RKO (cell line): ENCODE measurements at places on chromosomes 1 and 21.
A peak's percentile ranks its signal among the peaks of the same experiment; 100 is the strongest.

DNA sequence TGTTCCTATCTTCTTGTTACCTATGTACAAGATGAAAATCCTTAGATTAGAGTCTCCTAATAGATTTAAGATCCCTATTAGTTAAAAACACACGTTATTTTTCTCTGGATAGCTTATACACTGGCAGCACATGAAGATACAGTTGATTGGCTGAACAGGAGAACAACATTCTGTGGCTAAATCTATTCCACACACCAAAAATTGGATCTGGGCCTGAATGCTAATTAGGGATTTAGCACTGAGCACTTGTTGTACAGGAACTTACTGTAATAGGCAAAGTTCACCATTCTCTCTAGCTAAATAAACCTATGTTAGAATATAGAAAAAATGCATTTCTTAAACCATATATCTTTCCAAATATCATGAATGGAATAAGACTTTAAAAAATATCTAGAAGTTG lies 117.1 kb upstream of the PTGFR start:
- no peak for DNase-seq

- DNase-seq = peak; percentile 39
Observed at GRCh38 chr1:153404768-153405167, 11.6 kb upstream of the S100A7A start.

- DNase-seq = no peak
Observed at GRCh38 chr1:100539836-100540536, 2.0 kb downstream of the GPR88 start.

GRCh38 chr1:25556791-25557476 lies 13.5 kb downstream of the LDLRAP1 start:
- no peak for DNase-seq

DNA sequence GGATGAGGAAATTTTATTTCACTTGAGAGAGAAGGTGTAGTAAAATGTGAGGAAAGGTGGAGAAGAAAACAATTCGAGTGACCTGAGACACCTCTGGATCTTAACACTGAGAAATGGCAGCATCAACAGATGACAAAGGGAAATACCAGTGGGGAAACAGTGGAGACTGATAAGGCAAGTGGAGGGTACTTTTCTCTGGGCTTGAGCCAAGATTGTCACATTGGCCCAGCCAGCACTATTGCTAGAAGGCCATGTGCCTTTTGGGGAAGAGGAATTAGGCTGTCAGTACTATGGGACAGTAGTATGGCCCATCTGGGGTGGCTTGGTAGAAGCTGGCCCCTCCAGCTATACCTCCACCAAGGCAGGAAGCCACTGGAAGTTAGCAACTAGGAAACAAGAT lies 8.4 kb downstream of the SYPL2 start:
- no peak for DNase-seq

- peak; percentile 75 for DNase-seq
Observed at GRCh38 chr1:33424205-33424604, 6.7 kb downstream of the PHC2 start.

GRCh38 chr1:41383094-41383852 lies 22.0 kb downstream of the FOXO6 start:
- no peak for DNase-seq

DNA sequence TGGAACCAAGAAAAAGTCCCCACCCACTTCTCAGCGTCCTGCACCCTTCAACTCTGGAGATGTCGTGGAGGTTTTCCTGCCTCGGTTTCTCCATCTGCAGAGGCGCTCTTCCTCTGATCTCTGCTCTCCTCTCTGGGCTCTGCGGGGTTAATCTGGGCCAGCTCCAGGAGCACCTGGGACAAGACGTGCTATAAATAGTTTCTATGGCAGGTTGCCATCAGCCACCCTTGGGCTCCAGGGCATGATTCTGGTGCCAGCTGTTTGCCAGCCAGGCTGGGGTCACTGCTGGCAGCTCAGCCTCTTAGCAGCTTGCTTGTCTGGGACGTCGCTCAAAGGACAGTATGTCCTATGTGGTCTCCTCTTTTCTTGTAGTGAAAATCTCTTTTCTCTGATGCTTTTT lies 137.1 kb downstream of the ACTL8 start:
- no peak for DNase-seq

DNA sequence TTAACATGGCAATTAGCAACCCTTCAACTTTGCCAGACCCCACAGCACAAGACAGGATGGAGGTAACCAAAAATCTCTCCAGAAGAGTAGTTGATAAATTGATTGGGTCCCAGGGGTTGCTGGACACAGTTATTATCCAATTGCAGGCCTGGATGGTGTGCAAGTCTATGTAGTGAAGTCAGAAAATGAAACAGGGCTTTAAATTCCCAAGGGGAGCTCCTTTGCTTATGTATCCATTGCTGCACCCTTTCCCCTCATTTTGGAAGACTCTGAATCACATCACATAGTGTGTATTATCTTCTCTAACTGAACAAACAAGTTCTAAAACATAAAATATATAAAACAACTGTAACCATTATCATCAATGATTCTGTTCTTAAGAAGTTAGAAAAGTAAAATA lies 550.2 kb downstream of the LMO4 start:
- no peak for DNase-seq

DNA sequence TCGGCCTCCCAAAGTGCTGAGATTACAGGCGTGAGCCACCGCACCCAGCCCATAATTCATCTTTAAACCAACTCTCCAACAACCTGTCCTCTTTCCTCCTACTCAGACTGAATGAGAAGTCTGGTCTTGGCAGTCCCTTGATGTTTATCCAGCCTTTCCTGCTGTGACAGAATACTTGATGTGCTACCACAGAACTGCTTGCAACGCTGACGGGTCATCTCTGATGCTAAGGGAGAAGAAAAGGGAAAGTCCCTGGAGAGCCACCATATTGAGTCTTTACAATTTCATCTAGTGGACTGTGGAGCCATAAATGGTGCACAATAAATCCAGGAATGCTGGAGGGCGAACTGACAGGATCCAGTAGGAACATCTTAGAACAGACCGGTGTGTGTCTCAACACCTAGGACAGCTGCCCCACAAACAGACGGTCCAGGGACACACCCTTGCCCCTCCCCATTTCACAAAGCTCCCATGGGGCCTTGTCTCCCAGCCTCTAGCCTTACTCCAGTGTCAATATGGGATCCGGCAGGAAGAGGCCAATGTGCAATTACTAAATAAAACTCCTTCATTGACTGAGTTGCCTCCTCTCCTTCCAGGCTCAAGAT lies 30.7 kb downstream of the JAK1 start:
- no peak for DNase-seq

DNA sequence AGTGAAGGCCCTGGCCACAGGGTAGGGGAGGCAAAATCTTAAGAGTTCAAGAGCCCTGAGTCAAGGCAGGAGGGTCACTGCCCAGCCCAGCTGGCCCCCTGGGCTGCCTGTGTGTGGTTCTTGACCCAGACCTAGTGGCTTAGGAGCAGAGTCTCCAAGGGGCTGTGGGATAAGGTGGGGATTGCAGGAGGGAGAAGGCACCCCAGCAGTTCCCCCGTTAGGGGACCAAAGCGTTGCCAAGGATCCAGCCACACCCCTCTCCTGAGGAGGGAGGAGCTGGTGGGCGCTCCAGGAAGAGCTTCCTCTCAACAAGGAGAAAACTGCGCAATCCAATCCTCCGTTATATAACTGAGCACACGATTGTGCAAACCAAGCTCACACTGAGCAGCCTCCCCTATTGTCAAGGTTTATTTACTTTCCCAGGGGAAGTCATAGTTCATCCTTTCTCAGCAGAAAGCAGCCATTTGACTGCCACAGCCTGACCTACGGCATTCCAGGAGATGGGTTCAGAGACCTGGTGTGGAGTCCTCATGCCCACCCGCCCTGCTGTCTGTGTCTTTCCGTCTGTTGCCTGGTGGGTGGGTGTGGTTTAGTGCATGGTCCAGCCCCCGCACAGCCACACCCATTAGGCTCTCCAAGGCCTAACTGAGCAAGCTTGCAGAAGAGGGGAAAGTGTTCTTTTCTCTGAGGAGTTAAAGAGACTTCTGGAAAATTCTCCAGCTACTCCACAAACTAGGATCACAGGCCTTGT lies 3.5 kb downstream of the EPHX1 start:
- DNase-seq = no peak

DNA sequence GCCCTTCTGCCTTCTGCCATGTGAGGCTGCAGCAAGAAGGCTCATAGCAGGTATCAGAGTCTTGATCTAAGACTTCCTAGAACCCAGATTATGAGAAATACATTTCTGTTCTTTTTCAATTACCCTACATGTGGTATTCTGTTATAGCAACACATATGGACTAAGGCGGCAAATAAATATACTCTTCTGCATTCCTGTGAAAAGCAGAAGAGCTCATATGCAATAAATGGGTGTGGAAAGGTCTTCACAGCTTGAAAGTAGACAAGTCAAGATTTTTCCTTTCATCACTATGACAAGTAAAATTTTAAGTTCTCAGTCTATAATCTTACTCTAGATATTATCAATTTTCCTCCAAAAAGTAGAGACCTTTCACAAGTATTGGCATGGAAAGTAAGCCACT lies 36.6 kb downstream of the TNFSF18 start:
- DNase-seq = no peak

DNA sequence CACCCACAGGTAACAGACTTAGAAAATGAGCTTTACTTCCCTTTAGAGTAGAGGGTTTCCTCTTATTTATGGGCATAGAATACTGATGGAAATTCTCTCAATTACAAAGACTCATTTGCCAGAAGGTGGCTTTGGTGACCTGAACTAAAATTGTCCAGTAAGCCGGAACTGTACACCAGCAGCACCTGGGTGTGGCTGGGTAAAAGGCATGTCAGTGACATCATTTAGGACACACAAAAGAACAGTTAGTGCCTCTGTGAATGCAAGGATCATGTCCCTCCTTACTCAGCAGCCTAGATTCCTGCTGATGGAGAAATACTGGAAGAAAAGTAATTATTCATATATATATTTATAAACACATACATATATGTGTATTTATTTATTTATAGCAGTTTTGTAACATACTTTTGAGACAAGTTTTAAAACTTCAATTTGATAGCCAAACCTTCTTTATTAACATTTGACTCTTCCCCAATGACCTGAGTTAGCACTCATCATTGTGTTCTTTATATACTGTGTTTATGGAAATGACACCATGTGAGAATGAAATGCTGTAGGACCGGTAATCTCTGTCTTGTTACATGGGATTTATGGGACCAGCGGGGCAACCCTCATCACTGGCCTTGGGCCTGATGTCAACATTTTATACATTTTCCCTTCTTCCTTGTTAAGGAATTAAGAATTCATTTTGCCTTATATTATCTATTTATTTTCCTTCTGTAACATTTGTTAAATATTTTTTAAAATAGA lies 274.4 kb downstream of the BRINP2 start:
- DNase-seq = no peak

GRCh38 chr1:178311164-178311563 lies 185.6 kb downstream of the CLEC20A start:
- DNase-seq = no peak

- no peak for DNase-seq
Observed at GRCh38 chr1:26754086-26754874, 33.5 kb upstream of the PIGV start.

DNA sequence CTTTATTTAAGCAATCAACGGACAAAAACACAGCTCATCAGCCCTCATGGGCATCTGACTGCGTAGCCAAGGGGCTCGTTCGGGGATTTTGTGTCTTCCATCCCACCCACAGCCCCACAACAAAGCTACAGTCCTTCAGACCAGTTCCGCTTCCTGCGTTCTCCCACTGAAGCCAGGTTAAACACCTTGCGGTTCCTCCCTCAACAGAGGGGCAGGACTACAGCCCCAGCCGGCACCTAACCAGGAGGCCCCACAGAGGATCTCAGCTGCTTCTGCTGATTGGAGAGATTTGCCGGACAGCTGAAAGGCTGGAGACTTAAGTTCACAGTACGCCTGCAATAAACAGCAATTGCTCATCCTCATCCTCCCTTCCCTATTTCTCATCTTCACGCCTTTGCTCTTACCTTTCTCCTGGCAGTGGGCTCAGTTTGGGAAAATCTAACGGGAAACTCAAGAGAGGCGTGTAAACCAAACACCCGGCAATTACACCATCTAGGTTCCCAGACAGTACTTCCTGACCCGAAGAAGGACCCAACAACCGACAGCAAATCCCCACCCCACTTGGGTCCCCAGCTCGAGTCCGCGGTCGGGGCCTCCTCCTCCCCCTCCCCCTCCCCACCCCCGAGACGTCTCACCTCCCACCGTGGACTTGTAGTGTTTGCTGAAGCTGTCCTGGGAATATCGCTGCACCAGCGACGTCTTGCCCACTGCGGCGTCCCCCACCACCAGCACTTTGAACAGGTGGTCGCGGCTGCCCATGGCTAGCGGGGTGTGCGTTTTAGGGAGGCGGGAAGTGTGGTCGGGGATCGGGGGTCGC lies 876 bp downstream of the RAB29 start:
- peak; percentile 11 for DNase-seq

DNA sequence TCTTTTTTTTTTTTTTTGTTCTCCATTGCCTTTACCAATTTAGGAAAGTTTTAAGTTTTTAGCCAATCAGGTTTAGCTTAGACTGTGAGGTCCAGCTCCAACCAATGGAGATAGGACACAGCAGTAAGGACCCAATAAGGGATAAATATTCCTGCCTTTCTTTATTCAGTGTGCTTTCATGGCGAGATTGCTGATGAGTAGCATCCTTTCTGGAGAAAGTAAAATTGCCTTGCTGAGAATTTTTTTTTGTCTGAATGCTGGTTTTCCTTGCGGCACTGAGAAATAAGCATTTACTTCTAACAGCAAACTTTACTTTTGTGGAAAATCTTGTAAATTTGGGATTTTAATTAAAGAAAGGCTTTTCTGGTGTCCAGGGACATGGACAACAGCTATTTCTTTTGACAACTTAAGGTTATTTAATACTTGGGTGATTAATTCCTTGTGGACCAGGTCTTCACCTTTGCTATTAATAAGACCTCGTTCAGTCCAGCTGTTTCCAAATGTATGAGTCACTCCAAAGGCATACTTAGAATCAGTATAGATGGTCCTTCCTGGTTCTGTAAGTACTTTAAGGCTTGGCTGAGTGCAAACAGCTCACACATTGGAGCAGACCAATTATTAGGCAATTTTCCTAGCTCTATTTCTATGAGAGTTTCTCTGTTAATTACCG lies 54.1 kb downstream of the SERINC2 start:
- DNase-seq = no peak

DNA sequence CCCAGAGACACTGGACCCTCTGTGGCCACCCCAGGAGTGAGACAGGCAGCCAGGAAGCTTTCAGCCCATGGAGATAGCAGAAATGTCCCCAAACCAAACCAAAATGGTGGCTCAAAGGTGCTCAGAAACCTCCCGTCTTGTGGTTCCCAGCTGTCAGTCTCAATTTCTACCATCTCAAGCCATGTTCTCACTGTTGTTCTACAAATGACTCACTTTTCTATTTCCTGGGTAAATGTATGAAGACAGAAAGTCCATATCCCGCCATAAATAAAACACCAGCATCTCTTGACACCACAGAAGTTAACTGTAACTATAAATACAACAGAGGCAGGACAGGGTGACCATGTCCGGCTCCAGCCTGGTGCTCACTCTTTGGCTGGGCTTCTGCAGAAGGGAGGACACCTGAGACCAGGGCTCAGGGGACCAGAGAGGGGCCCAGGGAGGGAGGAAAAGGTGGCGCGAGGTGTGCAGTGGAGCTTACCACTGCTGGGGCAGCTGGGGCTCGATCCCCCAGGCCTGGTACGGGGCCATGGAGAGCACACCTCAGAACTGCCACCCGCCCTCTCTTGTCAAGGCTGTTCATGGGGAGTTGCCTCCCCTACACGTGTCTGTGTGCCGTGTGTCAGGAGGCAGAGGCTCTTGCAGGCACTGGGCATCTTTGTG lies 43.6 kb downstream of the EPHB2 start:
- DNase-seq = no peak

- peak; percentile 83 for DNase-seq
Observed at GRCh38 chr1:153100245-153100644, 5.9 kb upstream of the SPRR2E start.

- no peak for DNase-seq
Observed at GRCh38 chr1:201622353-201622752, 83.4 kb downstream of the NAV1 start.

- DNase-seq = no peak
Observed at GRCh38 chr1:76944942-76945341, 77.7 kb downstream of the ST6GALNAC5 start.
